ENCODE measurements at places on chromosomes 4 and X.

- DNase-seq = no peak
Measured at GRCh38 chrX:34893741-34894140, 48.9 kb upstream of the FAM47B start.

- no peak for DNase-seq
Measured at GRCh38 chr4:130288576-130288975, 1192.6 kb downstream of the C4orf33 start.

- DNase-seq = no peak
Measured at GRCh38 chr4:113052379-113052951, 3.0 kb downstream of the ANK2 start.

- DNase-seq = no peak
Measured at GRCh38 chrX:39820938-39821708, 276.6 kb downstream of the BCOR start.

GRCh38 chrX:129934952-129935351, 29.0 kb downstream of the UTP14A start:
- DNase-seq = no peak

All from right atrium auricular region (tissue), 2 donors.